B cell (primary cell): ENCODE measurements at places on chromosomes 16 and 17. TPM values are rescaled to one million over a fixed set of nuclear protein-coding genes. Genes with fewer than 3 reads are reported as not detected.

GRCh38 chr17:73293480-73293911 lies 18.3 kb downstream of the CDC42EP4 start:
- DNase-seq = no peak

- peak; percentile 8 for DNase-seq
Measured at GRCh38 chr17:58312829-58313228, 15.8 kb downstream of the TSPOAP1 start.

DNA sequence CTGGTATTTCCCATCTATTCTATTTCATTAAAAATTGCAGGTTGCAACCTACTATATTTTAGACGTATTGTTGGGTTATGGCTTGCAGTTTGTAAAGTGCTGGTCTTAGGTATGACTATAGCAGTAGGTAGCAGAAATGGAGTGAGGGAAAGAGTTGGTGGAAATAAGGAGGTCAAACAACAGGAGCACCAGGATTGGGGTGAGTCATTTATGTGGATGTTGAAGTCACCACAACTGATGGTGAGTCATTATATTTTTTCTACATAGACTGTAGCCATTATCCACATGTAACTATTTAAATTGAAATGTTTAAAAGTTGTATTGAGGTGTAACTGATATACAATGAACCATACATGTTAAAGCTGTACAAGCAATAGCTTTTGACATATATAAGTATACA lies 25.0 kb upstream of the HS3ST3A1 start:
- no peak for DNase-seq

DNA sequence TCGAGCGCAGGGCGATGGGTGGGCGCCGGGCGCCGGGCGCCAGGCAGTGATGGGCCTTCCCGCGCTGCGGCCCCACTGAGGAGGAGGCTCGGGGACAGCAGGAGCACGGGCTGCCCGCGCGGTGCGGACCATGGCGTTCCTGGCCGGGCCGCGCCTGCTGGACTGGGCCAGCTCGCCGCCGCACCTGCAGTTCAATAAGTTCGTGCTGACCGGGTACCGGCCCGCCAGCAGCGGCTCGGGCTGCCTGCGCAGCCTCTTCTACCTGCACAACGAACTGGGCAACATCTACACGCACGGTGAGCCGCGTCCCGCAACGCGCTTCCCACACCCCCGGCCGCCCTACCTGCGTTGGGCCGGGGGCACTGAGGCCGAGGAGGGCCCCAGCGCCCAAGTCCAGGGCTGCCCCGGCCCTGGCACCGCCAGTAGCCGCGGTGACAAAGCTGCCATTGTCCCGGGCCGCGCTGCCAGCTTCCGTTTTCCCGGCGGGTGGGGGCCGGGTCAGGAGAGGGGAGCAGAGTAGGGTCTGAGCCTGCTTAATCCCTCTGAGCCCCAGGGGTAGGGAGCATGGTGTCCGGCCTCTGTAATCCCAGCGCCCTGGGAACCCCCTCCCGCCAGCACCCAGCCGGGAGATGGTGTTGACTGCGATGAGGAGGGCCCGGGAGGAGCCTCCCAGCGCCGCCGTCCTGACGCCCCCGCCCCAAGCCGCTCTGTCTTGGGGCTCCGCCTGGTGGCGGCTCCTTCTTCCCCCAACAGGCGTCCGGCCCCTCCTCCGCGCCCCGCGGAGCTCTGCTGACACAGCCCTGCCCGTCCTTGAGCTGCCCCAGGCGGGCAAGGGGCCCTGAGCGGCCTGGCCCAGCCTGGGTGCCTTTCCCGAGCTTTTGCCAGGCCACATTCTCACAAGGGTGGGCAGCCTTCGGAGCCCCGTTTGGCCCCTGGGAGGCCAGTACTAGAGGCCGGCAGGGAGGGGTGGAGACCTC lies 685 bp downstream of the PAQR4 start:
- DNase-seq = peak; percentile 74

DNA sequence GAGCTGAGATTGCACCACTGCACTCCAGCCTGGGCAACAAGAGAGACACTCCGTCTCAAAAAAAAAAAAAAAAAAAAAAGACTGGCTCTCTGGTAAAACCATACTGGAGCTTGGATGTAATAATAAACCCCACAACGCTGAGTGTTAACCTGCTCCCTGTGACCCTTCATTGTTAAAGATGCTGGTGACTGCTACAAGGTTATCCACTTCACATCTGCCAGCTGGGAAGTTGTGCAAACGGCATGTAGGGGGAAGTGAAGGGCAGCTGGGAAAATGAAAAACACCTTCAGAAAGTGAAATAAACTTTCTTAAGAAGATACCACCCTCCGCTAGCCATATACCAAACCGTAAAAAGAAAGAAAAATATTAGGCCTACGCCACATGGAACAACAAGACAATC lies 131.0 kb upstream of the NUDT7 start:
- no peak for DNase-seq

DNA sequence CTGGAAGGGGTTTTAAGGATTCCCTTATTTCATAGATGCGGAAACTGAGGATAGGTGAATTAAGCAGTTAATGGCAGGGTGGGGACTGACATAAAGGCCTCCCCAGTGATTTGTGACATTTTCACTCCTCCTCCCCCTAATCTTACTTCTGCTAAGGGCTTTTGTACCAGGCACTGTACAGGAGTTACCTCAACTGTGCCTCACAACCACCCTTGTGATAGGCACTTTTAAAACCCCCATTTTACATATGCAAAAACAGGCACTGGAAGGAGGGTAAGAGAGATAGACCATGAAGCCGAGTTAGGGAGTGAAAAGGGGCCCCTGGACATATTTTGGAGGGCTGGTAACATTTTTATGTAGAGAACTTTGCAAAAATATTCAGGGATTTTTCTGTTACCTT lies 862 bp upstream of the GDE1 start:
- DNase-seq = peak; percentile 17

GRCh38 chr16:66899945-66900710 lies 18.6 kb downstream of the CDH16 start:
- DNase-seq = no peak

DNA sequence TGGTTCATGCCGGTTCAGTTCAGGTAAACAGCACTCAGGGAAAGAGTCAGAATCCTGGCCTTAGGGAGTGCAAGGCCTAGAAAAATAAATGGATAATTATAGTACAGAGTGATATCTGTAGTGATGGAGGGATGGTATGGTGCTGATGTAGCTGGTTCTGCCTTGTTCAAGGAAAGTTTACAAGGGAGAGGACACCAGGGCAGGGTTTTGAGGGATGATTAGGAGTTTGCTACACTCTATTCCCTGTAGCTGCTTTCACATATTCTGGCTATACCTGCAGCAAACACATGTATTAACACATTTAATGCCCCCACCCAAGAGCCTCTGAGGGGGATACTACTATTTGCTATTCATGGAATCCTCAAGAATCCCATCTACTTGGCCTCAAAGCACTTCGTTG lies 1.7 kb upstream of the NOS2 start:
- DNase-seq = no peak

DNA sequence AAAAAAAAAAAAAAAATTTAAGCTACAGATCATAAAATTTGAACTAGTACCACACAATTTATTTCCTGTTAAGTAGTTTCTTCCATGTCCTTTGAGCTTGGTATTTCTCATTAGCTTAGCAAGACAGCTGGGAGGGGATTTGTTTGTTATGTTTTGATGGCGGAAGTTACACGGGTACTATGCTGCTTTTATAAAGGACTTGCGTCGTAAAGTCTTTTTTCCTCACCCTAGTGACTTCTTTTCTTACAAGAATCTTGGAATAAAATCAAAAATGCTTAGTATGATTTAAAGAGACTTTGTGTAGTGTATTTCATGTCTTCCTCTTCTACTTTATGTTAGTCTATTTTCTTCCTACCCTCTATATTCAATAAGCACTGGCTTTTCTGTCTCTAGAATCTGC lies 89.1 kb downstream of the NLK start:
- no peak for DNase-seq

DNA sequence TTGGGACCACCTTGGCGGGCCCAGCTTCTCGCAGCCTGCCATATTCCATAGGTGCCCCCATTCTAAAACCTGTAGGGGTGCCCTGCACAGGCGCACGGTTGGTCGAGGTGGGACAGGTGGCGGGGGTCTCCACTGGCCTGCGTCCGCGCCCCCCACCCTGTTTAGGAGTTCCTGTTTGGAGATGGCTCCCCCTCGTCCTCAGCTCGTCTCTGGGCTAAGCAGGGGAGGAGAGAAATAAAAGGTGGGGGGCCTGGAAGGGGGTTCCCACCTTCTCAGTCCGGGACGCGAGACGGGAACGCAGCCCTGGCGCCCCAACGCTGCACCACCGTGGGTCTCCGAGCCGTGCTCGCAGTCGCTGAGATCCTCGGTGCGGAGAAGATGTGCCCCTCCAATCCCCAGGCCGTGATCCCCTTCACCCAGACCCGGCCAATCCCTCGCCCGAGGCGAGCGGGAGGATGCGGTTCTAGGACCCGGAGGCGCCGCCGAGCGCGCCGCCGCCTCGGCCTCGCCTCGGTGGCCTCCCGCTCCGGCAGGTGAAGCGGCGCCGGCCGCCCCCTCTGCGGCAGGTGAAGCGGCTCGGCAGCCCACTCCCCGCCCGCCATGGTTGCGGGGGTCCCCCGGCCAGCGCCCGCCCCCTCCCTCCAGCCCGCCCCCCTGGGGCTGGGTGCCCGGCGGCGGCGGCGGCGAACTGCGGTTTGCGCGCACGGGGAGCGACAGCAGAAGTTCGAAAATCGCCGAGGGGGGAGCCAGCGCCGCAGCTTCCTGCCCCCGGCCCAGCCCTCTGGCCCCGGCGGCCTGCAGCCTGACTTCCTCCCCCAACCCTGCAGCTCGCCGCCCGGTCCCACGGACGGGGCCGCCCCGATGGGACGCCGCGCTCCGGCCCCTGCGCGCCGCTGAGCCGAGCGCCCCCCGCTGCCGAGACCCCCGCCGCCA lies at the start of gene FMNL1:
Gene FMNL1 (plus strand): TSS at position 805 of the 933 bp plus-strand sequence. CDS start 240 bp downstream, outside the sequence.
- peak; percentile 86 for DNase-seq

DNA sequence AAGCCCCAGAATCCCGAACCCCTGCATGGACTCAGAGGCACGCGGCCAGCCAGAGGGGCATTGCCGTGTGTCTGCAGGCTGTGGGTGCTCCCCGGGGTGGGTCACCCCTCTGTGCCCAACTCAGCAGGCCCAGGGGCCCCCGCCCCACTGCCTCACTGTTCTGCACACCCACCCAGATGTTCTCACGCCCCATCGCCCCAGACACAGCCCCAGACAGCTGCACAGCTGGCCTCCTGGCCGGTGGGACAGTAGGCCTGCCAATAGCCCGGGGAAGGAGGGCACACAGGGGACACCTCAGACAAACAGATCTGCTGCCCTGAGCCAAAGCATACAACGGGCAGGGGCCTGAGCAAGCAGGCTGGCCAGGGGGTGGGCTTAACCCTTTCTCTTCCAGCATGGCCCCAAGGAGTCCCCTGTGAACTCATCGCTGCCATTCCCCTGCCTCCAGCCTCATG lies 27.6 kb upstream of the NXPH3 start:
- no peak for DNase-seq

DNA sequence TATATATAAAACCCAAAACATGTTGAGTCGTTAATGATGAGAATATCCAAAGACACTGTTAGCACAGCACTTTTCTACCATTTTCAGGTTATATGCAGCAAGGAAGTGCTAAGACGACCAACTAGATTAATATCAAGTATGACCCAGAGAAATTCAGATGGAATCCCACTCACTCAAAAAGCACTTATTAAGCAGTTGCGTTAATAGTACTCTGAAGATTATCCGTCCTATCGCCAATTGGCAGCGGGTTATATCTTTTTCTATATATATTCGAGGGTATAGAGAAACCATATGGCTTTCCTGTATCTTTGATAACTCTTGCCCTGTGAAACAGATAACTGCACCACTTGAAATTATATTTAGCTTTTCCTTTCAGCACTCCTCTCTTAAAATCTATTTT lies 1.1 kb downstream of the CRLF3 start:
- DNase-seq = peak; percentile 29

DNA sequence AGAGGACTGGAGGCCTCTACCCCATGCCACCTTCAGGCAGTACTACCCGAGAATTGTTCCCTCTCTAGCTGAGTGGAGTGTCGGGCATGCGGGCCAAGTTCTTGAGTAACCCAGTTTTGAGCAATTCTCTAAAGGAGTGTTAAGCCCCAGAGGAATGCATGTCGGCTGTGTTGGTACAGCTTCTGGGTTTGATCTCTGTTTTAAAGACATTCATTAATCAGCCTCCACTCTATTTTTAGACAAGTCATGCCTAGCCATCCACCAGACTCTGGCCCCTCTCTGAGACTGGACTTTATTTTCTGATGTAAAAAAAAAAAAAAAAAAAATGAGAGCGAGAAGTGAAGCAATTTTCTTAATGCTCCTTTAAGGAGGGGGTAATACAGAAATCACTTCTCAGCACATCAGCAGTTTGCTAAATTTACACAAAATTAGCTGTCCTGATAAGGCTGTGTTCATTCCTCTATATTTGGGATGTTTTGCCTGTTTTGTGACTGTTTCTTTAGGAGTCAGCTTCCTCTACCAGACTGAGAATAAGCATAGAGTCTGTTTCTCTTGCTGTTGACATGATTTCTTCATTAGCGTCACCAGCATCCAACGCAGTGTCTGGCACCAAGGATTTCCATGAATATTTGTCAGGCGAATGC lies 88.7 kb downstream of the AXIN2 start:
- DNase-seq = no peak

DNA sequence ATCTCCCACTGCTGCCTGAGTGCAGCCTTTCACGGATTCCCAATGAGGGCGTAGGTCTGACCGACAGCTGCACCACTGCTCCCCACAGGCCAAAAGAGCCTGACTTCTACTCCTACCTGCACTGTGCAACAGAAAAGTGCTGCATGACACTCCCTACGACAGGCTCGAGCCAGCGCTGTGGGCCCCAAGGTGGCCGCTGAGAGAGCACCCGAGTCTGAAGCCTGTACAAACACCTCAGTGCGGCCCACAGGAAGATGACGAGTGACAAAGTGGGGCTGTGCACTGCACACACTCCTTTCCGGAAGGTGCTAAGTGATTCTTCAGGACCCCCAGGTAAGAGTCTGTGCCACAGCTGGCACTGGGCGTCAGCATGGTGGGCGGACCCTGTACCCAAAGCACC lies 41.2 kb downstream of the FANCA start:
- no peak for DNase-seq

Gene NT5M
- polyA plus RNA-seq = 0.40 and 0.76 TPM in 2 replicates

Gene SLC5A10
- 0.03 TPM in 1 of 2 replicates, not detected in the other for polyA plus RNA-seq

Gene CENPT
- 165 and 169 TPM in 2 replicates for polyA plus RNA-seq

Gene VWA3A
- polyA plus RNA-seq = 0.17 and 0.28 TPM in 2 replicates

Gene JUP
- polyA plus RNA-seq = 42.6 and 62.9 TPM in 2 replicates

Gene MYOCD
- polyA plus RNA-seq = not detected in 2 replicates

Gene CCDC92B
- 0.04 TPM in 1 of 2 replicates, not detected in the other for polyA plus RNA-seq

Gene FBXW10
- not detected in 2 replicates for polyA plus RNA-seq

Gene GAS2L2
- polyA plus RNA-seq = 0.09 and 0.10 TPM in 2 replicates

Gene RPRML
- 0.13 TPM in 1 of 2 replicates, not detected in the other for polyA plus RNA-seq

Gene LRRC37A
- polyA plus RNA-seq = 1.1 and 2.7 TPM in 2 replicates
